ENCODE measurements at places on chromosomes 5 and 9.

DNA sequence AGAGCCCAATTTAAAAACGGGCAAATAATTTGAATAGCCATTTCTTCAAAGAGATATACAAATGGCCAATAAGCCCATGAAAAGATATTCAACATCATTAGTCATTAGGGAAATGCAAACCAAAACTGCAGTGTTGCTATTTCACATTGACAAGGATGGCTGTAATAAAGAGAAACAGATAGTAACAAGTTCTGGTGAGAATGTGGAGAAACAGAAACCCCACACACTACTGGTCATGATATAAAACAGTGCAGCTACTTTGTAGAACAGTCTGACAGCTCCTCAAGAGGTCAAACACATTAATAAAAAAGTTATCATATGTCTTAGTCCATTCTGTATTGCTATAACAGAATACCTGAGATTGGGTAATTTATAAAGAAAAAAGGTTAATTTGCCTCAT is 237.0 kb upstream of the GRAMD2B start:
- DNase-seq, result no peak

GRCh38 chr5:114928644-114929462 is 240.9 kb downstream of the TRIM36 start:
- DNase-seq, result no peak

GRCh38 chr5:179823937-179824744 is 3.4 kb downstream of the SQSTM1 start:
- no peak for DNase-seq

GRCh38 chr5:1116109-1116740 is 4.4 kb upstream of the SLC12A7 start:
- DNase-seq, result no peak

GRCh38 chr5:169785771-169786618 is 148.9 kb downstream of the DOCK2 start:
- DNase-seq, result no peak

GRCh38 chr9:71675105-71675856 is 93.0 kb downstream of the CEMIP2 start:
- no peak for DNase-seq

DNA sequence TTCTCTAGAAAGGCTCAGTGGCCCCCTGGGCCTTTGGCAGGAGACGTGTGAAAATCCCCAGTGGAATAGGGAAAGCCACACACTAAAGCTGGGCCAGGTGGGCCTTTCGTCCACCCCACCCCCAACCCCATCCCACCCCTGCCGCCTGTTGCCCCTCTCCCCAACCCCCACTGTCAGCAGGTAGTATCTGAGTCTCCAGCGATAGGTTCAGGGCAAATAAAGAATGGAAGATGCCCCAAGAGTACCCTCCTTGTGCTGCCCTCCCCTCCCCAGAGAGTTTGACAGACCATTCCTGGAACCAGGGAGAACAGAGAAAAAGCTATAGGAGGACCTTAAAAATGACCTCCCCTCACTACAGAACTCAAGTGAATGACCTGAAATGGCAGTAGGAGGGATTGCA is 36.7 kb upstream of the UBE2D2 start:
- DNase-seq, result no peak

- DNase-seq, result no peak
These were observed 143.0 kb upstream of the TARS1 start for GRCh38 chr5:33297760-33298216.

GRCh38 chr5:169139480-169140050 is 161.4 kb downstream of the SLIT3 start:
- no peak for DNase-seq

GRCh38 chr9:96131825-96132224 is 170.2 kb downstream of the HSD17B3 start:
- DNase-seq, result no peak

- DNase-seq, result no peak
These were observed 269.8 kb downstream of the SYK start for GRCh38 chr9:91071184-91071990.

Measured in activated B cell treated with CpG ODN at 0.5 μM for 24 hours (primary cell).